ENCODE measurements at places on chromosomes 6 and 20.

GRCh38 chr20:42721923-42722322 lies 467.8 kb downstream of the PTPRT start:
- H3K27ac ChIP-seq: no peak overlapping the region
- no peak overlapping the region for H3K4me3 ChIP-seq
- no peaks in the 10 kb centered on the region for H3K4me1 ChIP-seq
- no peaks in the 10 kb centered on the region for H3K36me3 ChIP-seq
- H3K27me3 ChIP-seq: no peaks in the 10 kb centered on the region
- DNase-seq: no peak

DNA sequence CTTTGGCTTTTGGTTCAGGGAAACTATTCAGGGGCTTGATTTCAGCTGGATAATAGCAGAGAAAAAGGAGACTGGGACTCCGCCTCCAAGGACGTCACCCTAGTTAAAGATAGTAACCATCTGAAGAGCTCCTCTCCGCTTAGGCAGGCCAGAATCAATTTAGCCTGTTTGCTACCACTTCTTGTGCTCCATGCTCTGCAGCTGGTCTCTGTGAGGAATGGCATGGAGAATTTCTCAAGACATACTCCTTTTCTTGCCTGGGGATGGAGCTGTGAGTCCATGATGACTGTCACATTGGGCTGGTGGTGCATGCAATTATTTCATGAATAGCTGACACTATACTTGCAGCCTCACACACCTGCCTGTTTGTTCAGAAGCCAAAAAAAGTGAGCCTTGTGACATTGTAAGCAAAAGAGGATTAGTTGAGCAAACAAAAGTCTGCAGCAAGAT lies 61.4 kb downstream of the TXLNB start:
- peak overlapping the region; percentile 29 for H3K27ac ChIP-seq
- DNase-seq: no peak

- H3K4me3 ChIP-seq: no peak overlapping the region
- peaks cover 52% of the 10 kb centered on the region for H3K27me3 ChIP-seq
- no peaks in the 10 kb centered on the region for H3K4me1 ChIP-seq
- H3K27ac ChIP-seq: no peak overlapping the region
- no peaks in the 10 kb centered on the region for H3K36me3 ChIP-seq
Measured at GRCh38 chr20:24389686-24390085, 79.7 kb upstream of the SYNDIG1 start.

DNA sequence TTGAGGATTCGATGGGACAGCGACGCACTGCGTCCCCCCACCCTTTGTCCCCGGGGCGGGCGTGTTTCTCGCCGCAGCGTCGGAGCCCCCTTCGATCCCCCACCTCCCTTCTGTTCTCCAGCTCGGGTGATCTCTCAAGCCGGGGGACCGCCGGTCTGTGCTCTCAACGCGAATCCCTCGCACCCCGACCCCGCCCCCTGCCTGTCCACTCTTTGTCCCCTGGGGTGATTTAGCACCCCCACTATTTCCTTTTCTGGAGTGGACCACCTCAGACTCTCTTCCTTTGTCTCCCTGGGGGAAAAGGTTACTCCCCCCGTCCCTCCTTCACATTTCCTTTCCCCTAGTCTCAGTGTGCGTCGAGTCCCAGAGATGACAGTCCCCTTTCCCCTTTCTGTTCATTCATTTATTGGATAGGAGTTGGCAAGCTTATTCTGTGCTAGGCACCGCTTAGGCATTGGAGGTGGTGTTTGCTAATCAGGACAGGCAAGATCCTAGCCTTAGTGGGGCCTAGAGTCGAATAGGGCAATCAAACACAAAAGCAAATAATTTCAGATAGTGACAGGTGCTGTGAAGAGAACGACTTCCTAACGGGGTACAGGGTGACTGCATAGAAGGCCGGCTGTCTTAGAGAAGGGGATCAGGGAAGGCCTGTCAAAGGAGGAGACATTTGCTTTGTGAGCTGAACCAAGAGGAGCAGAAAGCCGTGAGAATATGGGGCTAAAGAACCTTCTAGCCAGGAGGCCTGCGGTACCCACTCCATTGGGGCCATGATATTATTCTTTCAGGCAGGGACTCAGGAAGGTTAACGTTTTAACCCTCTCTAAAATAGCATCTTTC lies 741 bp downstream of the PTPN1 start:
- no peaks in the 10 kb centered on the region for H3K36me3 ChIP-seq
- H3K4me3 ChIP-seq: peak overlapping the region; percentile 100
- peak; percentile 25 for DNase-seq
- peak overlapping the region; percentile 93 for H3K27ac ChIP-seq
